T-cell (primary cell): ENCODE measurements at places on chromosomes 4 and X.

- DNase-seq, result no peak
- H3K4me1 ChIP-seq, result peaks cover 34% of the 10 kb centered on the region
- peaks cover 62% of the 10 kb centered on the region for H3K36me3 ChIP-seq
- H3K27me3 ChIP-seq, result no peaks in the 10 kb centered on the region
Observed at GRCh38 chr4:7062816-7063215, 5.0 kb downstream of the GRPEL1 start.

DNA sequence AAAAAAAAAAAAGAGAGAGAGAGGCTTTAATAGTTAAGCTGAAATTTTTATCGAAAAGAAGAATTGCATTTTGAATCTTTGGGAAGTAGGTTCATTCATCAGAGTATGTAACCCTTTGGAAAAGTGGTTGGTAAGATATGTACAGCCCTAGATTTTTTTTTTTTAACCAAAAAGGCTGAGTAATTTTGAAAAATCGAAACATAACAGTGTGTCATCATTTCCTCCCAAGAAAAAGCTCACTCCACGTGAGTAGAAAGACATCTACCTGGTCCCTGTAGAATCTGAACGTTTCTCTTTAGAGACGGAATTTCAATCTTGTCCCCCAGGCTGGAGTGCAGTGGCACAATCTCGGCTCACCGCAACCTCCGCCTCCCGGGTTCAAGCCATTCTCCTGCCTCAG is 16.2 kb downstream of the SHOX start:
- DNase-seq, result no peak
- no peak overlapping the region for H3K4me3 ChIP-seq
- no peak overlapping the region for H3K27ac ChIP-seq
- no peaks in the 10 kb centered on the region for H3K4me1 ChIP-seq

DNA sequence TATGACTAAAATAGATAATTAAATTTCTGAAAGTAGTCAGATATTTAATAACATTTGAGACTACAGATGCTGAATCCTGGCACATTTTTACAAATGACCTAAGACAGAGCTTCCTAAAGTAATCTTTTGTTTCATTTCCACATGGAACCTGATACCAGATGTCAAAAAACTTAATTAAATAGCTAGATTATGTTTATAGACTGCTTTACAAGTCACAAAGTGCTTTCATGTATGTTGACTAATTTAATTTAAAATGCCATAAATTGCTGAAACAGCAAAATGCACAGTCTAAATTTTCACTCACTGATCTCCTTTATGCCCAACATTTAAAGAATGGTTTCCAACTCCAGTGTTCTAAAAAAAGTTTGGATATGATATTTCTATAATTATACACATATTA is 299.1 kb upstream of the TBX22 start:
- H3K4me1 ChIP-seq, result no peaks in the 10 kb centered on the region
- no peak for DNase-seq
- no peak overlapping the region for H3K4me3 ChIP-seq
- no peaks in the 10 kb centered on the region for H3K27me3 ChIP-seq
- H3K36me3 ChIP-seq, result no peaks in the 10 kb centered on the region

GRCh38 chr4:37758226-37758625 is 68.3 kb upstream of the PGM2 start:
- no peak overlapping the region for H3K27ac ChIP-seq
- no peaks in the 10 kb centered on the region for H3K36me3 ChIP-seq
- H3K4me3 ChIP-seq, result no peak overlapping the region
- H3K4me1 ChIP-seq, result peaks cover 24% of the 10 kb centered on the region
- no peak for DNase-seq

- H3K36me3 ChIP-seq, result no peaks in the 10 kb centered on the region
- H3K27ac ChIP-seq, result no peak overlapping the region
- no peak overlapping the region for H3K4me3 ChIP-seq
- H3K27me3 ChIP-seq, result no peaks in the 10 kb centered on the region
Observed at GRCh38 chr4:61533140-61533539, 333.0 kb downstream of the ADGRL3 start.

DNA sequence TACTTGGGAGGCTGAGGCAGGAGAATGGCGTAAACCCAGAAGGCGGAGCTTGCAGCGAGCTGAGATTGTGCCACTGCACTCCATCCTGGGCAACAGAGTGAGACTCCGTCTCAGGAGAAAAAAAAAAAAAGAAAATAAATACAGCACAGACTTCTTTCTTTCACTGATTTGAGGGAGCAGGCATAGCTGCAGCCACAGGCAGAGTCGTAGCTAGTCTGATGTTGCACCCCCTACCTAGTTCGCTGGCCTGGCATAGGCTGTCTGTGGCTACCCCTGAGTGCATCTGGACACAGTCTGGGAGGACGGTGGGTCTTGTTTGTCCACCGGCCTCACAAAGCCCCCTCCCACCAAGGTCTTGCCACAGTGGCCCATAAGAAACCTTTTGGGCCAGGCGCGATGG is 21.4 kb downstream of the IL3RA start:
- no peaks in the 10 kb centered on the region for H3K4me1 ChIP-seq
- no peak for DNase-seq
- no peaks in the 10 kb centered on the region for H3K36me3 ChIP-seq
- no peaks in the 10 kb centered on the region for H3K27me3 ChIP-seq
- no peak overlapping the region for H3K4me3 ChIP-seq

DNA sequence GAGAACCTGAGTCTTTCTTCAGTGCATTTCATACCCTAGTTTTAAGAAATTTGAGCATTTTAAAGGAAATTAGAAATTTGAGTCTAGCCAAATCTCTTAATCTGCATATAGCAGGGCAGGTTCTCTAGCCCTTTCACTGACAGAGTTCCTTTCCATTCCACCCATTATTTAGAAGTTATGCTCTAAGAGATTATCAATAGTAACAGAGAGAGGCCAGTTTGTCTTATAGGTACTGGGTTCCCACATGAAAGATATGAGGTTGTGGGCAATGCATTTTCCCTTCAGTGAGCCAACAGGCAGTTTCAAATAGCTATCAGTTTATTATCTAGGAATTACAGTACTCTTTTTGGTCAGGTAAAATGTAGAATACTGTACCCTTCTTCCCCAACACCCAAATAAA is 7.3 kb upstream of the GALNT7 start:
- H3K36me3 ChIP-seq, result no peaks in the 10 kb centered on the region
- H3K27ac ChIP-seq, result no peak overlapping the region
- no peak for DNase-seq
- H3K27me3 ChIP-seq, result no peaks in the 10 kb centered on the region

- no peak within 1 kb of the TSS for H3K4me3 ChIP-seq
- peaks cover 3% of the 10 kb centered on the region for H3K4me1 ChIP-seq
- no peaks in the 10 kb centered on the region for H3K27me3 ChIP-seq
- no peak within 1 kb of the TSS for H3K27ac ChIP-seq
- no peak for DNase-seq
- H3K36me3 ChIP-seq, result no peaks in the 10 kb centered on the region
Observed at GRCh38 chrX:15269618-15270521, at the start of gene ASB9. ASB9 (minus strand) TSS chrX:15270083; CDS start chrX:15269874, 209 bp downstream.
